ENCODE measurements at places on chromosomes 12 and 14. TPM values are rescaled to one million over a fixed set of nuclear protein-coding genes. Genes with fewer than 3 reads are reported as not detected.
A peak's percentile ranks its signal among the peaks of the same experiment; 100 is the strongest.

- no peak for DNase-seq
Observed at GRCh38 chr12:101181776-101182175, 28.3 kb downstream of the SLC5A8 start.

STYK1 gene
- total RNA-seq, result 5.0 TPM

GRCh38 chr14:70340002-70340401, 19.5 kb downstream of the COX16 start:
- no peak for DNase-seq

DACT1 gene
- total RNA-seq, result 83.9 TPM

DNA sequence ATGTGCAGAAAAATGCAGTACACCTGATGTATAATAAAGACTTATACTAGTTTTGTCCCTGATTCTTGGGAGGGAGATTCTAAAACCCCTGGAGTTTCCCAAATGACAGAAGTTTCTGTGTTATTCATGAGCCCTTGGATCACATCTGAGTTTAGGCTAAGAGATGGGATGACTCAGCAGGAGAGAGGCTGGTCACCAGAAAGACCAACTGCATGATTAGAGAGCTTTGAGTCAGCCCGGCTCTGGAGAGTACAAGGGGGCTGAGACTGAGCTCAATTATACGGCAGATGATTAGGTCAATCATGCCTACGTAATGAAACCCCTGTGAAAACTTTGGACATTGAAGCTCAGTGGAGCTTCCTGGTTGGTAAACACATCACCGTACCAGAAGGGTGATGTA, 174.2 kb downstream of the SSPN start:
- DNase-seq, result no peak

RAD51AP1 gene
- total RNA-seq, result 22.8 TPM

DNA sequence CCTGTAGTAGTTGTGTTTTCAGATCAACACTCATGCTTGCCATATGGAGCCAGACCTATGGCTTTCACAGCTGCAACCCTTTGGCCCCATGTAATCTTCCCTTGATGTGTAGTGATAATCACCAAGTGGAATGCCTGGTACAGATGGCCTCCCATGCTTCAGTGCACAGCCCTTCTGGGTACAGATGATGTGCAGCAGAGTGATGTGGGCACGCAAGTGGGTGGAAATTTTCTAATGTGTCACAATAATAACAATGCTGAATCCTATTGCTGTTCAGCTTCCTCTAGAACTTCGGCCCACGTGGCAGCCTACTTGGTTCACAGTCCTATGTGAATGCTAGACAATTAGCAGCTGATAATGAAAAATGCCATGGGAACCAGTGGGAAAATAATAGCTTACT, 188.1 kb downstream of the SNAPC1 start:
- no peak for DNase-seq

- no peak for DNase-seq
Observed at GRCh38 chr12:78568321-78569020, 296.1 kb upstream of the SYT1 start.

- no peak for DNase-seq
Observed at GRCh38 chr12:9590441-9590840, 17.3 kb downstream of the KLRB1 start.

DNA sequence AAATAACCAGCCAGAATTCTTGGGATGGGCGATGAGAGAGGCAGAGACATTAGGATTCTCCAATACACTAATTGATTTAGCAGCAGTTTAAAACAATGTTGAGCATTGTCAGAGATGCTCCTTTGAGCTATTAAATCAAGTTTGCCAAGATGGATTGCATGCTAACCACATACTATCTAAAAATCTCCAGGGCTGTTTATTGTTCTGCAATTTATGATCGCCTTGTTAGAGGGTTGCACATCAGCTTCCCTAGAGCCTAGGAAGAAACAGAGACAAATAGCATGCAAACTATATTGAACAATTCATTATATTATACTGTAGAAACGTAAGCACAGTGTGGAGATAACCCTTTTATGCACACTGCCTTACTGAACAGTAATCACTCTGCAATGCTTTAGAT, 599.9 kb downstream of the SOX5 start:
- DNase-seq, result no peak

GRCh38 chr12:117384735-117385134, 23.3 kb upstream of the NOS1 start:
- DNase-seq, result no peak

YEATS4 gene
- 24.0 TPM for total RNA-seq

DNA sequence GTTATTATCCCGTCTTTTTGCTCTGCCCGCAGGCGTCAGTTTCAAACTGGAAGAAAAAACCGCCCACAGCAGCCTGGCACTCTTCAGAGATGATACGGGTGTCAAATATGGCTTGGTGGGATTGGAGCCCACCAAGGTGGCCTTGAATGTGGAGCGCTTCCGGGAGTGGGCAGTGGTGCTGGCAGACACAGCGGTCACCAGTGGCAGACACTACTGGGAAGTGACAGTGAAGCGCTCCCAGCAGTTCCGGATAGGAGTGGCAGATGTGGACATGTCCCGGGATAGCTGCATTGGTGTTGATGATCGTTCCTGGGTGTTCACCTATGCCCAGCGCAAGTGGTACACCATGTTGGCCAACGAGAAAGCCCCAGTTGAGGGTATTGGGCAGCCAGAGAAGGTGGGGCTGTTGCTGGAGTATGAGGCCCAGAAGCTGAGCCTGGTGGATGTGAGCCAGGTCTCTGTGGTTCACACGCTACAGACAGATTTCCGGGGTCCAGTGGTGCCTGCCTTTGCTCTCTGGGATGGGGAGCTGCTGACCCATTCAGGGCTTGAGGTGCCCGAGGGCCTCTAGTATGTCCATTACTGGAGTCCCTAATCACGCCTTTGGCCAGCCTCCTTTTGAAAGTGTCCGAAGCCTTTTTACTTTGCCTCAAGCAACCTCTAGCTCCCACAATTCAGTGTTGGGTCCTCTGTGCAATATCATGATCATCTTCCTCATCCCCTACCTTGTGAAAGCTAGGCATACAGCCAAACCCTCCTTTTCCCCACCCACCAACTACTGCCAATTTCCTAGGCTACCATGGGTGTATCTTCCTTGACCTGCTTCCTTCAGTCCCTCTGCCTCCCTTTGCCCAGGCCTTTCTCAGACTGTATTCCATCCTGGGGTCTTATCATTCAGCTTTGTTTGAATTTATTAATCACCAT, 891 bp downstream of the SPRYD4 start:
- no peak for DNase-seq

TROAP gene
- total RNA-seq, result 10.4 TPM

- no peak for DNase-seq
Observed at GRCh38 chr12:48198672-48198971, 4.5 kb downstream of the OR10AD1 start.

DNA sequence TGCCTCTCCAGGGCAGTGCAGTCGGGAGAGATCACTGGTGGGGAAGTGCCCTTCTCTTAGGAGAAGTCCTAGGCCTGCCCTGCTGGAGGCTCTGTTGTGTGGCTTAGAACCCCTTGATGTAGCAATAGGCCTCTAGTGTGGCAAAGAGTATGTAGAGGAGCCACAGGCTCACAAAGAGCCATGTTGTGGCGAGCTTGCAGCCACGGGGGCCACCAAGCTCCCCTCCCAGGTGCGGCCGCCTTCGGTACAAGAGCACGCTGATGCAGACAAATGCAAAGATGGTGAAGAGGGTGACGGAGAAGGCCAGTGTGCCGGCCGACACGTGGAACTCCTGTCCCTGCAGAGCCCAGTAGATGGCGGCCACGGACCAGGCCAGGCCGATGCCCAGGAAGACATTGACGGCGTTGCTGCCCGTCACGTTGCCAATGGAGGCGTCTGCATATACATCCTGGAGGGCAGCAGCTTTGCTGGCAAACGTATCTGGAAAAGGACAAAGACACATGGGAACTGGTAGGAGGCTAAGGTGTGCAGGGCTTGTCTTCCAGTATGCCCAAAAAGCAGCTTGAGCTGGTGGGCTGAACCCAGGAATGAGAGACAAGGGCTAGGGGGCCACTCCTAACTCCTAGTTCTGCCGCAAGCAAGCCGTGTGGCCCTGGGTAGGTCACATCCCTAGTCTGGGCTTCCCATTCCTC, 142.8 kb downstream of the SLC8A3 start:
- no peak for DNase-seq

DNA sequence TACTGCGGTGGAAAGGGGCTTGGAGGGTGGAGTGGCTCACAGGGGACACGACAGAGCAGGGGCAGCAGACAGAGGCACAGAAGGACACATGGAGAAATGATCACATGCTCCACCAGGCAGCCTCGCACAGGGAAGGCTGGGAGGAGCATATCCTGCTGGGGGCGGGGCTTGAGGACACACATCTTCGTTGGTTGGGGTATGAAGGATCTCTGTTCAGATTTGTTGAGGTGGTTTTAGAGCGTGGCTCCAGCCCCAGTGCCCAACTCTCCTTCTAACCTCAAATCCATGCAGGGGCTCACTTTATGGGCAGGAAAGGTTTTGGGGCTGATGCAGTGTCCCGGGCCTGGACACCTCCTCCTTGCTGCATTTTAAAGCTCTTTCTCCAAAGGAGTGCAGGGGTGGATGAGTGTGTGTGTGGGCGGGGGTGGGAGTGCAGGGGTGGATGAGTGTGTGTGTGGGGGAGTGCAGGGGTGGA, 733 bp upstream of the P3H3 start:
- peak; percentile 73 for DNase-seq

ANKLE2 gene
- total RNA-seq, result 40.8 TPM

GRCh38 chr14:103625356-103626095, 3.5 kb upstream of the KLC1 start:
- DNase-seq, result no peak

KRT6B gene
- total RNA-seq, result not detected

- DNase-seq, result peak; percentile 99
Observed at GRCh38 chr12:49322708-49323523, at the start of gene TROAP. TROAP (plus strand) TSS chr12:49323255; CDS start chr12:49323609, 354 bp downstream.

LMO3 gene
- total RNA-seq, result 57.0 TPM

DNA sequence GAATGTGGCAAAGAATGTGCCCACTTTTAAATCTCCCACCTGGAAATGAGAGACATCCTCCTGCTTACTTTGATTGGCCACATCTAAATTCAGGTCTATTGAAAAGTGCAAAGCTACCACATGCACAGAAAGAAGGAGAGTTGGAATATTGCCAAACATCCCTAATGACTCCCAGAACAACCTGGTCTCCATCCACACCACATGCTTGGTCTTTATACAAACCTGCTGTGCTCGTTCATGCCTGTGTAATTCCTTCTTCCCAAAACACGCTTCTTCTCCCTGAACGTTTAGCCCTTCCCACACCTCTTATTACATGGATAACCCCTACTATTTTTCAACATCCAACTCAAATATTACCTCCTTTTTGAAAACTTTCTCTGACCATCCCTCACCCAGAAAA, 66.2 kb upstream of the BCL2L14 start:
- no peak for DNase-seq

DNA sequence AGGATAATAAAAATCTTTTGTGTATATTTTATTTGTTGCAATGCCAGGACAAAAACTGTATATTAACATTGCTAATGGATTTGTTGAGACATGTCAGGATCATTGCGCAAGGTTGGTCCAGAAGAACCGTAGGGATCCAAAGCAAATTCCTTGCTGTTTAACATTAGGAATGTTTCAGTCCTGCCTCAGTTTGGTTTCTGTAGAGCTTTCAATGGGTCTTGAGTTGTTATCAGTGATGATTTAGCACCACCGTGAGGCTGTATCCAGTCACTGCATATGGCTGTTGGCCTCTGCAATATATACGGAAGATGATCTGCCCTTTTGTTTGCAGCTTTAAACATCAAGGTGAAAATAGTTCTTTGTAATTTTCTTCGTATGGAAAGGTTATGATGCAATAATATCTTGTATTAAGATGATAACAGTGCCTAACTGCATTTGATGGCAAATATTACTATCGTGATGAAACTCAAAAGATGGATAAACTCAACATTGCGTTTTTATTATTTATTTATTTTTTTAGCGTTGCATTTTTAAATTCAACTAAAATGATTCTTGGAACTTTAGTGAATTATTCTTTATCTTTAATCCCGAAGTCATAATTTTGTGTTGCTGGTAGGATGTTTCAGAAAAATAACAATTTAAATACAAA, 231.2 kb downstream of the AKAP6 start:
- no peak for DNase-seq

OTX2 gene
- total RNA-seq, result not detected

DNA sequence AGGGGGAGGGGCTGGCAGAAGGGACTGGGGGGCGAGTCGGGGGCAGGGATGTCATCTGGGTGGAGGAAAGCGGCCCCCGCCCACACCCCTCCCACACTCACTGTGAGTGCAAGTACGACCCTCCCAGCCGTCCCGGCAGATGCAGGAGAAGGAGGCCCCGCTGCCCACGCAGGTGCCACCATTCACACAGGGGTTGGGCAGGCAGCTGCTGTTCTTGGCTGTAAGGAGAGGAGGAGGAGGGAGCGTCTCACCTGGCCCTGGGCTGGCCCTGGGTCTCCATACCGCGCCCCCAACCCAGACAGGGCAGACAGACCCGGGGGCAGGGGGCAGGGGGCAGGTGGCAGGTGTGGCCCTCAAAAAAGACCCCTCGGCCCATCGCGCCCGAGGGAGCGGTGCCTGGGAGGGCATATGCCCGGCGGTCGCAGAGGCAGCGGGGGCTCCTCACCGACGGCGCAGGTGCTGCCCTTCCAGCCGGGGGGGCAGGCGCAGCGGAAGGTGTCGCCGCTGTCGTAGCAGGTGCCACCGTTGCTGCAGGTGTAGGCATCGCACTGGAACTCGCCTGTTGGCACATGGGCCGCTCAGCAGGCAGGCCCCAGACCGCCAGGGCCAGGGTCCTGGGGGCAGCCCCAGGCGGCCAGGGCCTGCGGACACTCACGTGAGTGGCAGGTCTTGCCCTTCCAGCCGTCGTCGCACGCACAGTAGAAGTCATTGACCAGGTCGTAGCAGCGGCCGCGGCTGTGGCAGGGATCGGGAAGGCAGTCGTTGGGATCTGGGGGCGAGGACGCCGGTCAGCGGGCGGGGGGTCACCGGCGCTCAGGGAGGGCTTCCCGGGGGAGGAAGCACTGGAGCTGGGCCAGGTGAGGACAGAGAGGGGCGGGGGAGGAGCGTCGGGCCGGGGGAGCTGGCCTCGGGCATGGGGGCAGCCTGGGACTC, 20.6 kb downstream of the JAG2 start:
- DNase-seq, result no peak

- no peak for DNase-seq
Observed at GRCh38 chr12:44863867-44864266, 12.2 kb downstream of the NELL2 start.

DNA sequence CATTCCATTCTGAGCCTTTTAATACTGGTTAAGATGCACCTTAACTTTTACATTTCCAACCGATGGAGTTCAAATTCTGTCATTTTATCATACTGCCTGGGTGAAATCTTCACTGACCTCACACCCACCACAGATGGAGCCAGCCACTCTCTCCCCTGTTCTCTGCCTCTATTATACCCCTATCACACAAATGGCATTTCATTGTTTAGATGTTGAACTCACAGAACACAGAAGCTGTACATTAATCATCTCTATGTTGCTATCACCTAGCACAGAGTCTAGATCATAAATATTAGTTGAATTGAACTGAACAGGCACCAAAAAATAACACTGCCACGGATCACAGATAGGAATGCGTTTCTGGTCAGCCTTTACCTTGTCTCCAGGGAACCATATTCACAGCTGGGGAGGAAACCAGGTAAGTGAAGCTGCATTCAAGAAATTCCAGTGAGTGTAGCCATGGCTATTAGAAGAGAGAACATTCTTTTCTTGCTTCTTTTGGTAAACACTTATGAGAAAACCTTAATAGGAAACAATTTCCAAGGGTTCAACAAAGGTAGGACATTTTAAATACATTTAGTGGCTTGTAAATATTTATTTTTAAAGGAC, 194.9 kb upstream of the RMST start:
- DNase-seq, result no peak

Measured in urinary bladder (tissue), 4 donors.